NCI-H1930 (cell line): ENCODE measurements at places on chromosomes 12 and 14.

DNA sequence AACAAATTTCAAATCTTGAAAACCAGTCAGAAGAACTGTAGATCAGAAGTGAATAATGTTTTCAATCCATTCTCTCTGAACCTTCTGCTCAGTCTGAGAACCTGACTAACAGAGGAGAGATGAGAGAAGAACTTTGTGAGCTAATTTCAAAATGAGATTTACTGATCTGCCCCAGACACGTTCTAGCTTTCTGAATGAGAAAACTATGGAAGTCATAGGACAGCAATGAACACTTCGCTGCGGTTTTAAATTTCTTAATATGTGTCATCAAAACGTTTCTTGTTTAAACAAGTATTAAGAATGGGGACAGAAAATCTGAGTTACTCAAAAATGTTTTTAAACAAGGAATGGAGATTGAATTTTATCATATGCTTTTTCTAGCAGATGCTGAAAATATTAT lies 66.6 kb upstream of the FAR2 start:
- DNase-seq, result no peak

DNA sequence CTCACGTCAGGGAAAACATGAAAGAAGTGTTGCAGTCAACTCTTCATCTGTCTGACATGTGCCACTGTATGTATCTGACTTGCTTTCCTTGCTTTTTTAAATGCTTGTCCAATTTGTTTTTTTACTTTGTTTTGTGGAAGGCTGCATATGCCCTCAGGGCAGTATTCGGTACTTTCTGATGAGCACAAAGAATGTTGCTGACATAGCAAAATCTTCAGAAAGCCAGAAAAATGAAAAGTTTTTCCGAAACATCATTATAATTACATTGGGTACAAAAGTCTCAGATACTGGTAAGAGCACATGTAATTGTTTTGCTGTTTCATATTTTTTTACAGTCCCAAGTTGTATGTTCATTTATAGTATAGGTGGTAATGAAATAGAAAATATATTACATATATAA lies 144.3 kb downstream of the NTS start:
- no peak for DNase-seq

DNA sequence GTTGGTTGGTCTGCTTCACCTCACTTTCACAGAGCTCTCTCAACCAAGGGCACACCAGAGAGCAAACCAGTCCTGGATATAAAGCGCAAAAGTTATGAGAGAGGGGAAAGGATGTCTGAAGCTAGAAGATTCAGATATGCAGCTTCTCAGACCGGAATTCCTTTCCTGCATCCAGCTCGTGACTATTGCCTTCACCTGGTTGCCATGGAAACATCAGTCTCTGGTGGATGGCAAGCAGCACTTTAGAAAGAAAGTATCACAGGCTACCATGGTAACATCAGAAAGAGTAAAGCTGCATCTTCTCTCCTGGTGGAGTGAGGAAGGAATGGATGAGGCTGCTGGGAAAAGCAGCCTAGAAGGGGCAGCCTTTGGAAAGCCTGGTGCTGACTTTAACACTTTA lies 13.7 kb downstream of the REM2 start:
- no peak for DNase-seq

DNA sequence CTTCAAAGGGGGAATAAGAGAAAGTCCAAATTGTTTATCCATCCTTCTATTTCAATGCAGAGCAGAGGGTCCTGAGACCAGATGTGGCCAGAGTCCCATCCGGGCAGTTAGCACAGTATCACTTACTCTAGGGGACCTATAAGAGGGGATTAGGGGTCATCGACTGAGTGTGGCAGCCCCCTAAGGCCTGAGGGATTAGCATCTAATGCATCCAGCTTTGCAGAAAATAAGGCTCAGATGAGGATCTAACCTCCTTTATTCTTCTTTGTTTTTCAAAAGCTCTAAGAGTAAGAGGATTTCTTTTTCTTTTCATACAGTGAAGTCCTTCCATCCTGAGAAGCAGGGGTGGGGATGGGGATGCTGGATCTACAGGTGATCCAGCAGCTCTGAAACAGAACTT lies 43.5 kb downstream of the NEUROD4 start:
- no peak for DNase-seq

DNA sequence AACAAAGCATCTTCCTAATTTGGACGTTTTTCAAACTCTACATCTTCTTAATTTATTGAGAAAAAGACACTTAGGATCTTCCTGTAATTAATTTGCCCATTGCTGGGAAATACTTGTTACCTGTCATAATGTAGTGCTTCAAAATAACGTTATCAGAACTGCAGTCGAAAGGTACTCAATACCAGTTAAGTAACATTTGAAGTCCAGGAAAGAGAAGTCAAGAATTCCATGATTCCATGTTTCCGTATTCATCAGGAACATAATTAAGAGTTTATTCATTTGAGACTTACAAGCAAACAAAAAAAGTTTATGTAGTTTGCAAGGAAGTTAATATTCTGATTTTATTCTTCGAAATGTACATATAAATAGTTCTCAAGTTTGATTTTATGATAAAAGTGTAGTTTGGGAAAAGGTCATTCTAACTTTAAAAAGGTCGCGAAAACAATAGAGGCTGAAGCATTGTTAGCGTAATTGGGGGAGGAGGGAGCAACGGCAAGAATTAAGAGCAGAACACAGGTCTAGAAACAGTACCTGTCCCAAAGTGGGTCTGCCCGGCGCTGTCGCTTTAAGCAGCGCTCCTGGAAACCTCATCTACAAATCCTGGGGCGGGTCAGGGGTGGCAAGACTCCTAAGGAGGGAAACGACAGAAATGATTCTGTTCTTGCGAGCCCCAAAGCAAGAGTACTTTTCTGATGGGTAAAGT lies 1.2 kb upstream of the KCNMB4 start:
- no peak for DNase-seq

- DNase-seq, result no peak
These were observed 31.3 kb downstream of the ERH start for GRCh38 chr14:69366761-69367160.

- no peak for DNase-seq
These were observed 8.7 kb downstream of the SLC48A1 start for GRCh38 chr12:47781479-47782371.

DNA sequence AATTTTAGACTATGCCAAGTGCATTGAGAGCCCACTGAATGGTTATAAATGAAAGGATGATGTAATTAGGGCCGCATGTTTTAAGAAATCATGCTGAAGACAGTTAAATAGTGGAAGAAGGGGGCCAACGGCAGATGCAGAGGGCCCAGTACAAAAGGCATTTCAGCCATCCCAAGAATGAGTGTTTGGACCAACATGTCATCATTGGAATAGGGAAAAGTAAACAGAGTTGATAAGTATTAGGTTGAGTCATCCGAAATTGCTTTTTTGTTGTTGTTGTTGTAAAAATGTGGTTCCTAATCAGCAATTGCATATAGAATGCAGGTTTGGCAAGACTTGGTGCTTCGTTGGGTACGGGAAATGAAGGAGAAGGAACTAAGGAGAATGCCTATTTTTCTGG lies 29.5 kb downstream of the BMP4 start:
- DNase-seq, result no peak

DNA sequence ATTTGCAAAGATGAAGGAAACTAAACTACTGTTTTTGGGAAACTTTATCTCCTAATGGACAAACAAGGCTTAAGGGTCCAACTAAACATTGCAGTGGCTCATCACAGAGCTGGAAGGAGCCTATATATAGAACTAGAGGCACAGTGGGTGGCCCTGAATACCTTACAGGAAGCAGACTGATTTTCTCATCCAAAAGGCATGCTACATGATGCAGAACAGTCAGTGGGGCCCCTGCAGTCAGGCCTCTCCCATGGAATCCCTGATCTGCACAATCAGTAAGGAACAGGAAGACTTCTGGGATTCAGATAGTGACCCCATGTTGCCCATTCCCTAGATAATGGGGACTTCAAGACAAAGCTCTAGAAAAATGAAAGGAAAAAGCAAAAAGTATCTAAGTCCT lies 1.9 kb upstream of the LLPH start:
- no peak for DNase-seq

DNA sequence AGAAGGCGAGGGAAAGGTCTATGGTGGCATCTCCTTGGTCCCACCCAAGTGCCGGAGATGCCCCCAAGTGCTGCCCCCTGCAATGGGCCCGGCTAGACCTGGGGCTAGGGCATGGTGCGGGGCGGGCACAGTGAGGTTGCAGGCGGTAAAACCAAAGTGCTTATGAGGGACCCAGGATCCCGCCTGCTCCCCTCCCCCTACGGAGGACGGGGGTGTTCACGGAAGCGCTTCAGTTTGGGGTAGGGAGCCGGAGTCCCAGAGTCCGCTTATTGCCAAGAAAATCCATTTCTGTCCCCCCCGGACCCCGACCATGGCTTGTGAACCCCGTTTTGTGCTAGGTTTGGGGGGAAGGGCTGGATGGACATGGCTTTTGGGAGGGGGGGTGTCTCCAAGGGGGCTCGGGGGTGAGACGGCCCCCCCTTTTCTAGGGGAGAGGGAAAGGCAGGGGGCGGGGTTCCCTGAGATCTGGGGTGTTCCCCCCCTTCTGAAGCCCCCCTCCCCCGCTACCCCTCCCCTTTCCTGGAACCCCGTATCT lies 5.4 kb upstream of the GPR84 start:
- DNase-seq, result no peak

DNA sequence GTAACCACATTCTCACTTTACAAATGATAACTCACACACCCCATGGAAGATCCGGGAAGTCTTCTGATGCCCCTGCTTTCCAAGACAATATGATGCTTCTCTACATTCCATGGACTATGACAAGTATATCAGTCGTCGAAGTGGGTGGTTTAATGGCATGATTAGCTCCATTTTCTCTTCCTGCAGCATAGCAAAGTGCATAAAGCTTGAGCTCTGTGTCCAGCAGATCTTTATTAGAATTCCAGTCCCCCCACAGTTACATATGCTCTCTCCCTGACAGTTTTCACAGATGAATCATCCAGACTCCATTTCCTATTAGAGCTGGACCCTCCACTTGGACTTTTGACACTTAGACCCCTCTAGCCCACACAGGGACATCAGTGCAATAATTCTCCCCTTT lies 174.9 kb downstream of the BCAT1 start:
- DNase-seq, result no peak

- no peak for DNase-seq
These were observed 31.8 kb downstream of the PPM1H start for GRCh38 chr12:62903151-62903550.

GRCh38 chr12:76634133-76634532 lies 74.6 kb upstream of the OSBPL8 start:
- DNase-seq, result no peak

GRCh38 chr12:86228656-86229055 lies 27.5 kb downstream of the MGAT4C start:
- no peak for DNase-seq

GRCh38 chr14:44759277-44759676 lies 202.5 kb downstream of the KLHL28 start:
- DNase-seq, result no peak

DNA sequence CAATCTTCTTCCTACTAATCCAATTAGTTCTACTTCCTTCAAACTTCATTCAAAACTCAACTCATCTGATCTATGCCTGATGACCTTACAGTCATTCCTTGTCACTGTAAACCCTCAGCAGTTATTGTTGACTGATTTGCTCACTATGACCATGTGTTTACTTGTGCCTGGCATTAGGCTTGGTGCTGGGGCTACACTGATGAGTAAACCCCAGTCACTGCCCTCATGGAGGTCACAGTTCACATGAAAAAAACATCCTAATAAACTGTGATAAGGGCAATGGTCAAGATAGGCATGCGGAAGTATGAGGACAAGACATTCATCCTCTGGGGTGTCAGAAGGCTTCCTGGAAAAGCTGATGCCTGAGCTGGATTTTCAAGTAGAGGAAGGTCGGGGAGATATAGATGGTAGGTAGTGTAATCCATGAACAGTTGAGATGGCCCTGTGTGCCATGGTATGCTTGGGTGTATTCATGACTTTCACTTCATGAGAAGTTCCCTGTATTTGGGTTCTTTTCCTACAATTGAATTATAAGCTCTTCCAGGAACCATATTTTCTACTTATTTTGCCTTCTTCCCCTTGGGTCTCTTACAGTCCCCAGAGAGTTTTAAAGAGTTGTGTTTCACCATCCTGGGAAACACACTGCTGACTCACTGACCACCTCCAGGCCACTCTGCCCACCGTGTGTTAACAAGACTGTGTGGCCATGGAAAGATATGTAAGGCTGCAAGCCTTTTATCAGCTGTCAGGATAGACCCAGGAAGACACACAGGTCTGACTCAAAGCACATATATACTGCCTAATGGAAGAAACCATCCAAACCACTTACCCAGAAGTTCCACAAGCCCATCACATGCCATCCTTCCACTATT lies 38.7 kb upstream of the DUSP6 start:
- no peak for DNase-seq

- no peak for DNase-seq
These were observed 466.2 kb upstream of the FLRT2 start for GRCh38 chr14:85063747-85064146.

DNA sequence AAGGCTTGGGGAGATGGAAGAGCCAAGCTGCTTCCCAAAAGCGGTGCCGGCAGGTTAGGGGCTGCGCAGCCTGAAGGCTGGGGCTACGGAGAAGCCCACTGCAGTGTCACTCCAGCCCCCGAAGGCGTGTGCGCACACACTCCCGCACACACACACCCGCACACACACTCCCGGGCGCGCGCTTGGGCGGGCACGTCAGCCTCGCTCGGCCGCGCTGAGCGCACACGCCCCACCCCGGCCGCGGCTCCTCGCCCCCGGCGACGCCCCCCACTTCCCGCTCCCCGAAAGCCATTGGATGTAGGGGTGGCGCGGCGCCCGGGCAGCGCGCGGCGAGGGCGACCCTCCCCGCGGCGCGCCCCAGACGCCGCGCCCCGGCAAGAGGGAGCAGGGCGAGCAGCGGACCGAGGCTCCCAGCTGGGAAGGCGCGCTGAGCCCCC lies at the start of gene KCNK10:
KCNK10 (minus strand) TSS at position 184 of the 437 bp plus-strand sequence. CDS start 471 bp downstream, outside the sequence.
- no peak for DNase-seq

- no peak for DNase-seq
These were observed 93.4 kb downstream of the GPR135 start for GRCh38 chr14:59371771-59372170.

- no peak for DNase-seq
These were observed 174.2 kb downstream of the PPM1H start for GRCh38 chr12:62760779-62761178.

DNA sequence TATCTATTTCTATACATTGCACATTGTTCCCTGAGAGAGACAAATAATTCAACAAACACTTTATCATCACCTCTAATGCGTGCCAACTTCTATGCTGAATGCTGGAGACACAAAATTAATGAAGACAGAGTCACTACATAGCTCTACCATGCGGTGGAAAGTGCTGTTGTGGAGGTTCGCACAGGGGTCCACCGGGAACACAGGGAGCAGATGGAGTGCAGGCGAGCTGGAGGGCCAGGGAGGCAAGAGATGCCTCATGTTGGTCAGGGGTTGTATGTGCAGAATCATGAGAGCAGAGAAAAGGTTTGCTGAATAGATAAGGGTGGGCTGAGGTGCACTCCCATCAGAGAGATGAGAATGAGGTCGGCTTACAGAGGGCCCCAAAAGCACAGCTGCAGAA lies 25.2 kb downstream of the FAM234B start:
- DNase-seq, result no peak

GRCh38 chr12:52121824-52122539 lies 42.5 kb downstream of the SMIM41 start:
- DNase-seq, result peak; percentile 55
